ENCODE measurements at places on chromosomes 7 and 10.
A peak's percentile ranks its signal among the peaks of the same experiment; 100 is the strongest.

DNA sequence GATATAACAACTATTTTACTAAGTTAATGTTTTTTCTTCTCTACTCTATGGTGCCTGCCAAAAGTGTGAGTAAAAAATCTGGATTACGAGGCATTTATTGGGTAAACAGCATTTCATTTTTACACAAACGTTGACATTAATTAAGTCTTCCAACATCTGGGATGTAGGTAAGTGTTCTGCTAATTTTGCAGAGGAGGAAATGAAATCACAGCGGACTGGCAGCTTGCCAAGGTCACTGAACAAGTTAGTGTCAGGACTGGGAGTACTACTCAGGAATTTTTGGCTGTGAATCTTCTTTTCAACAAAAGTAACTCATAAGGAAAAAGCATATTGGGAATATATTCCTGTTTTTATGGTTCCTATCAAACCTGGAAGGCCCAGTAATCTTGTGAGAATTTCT lies 612.1 kb upstream of the FZD8 start:
- DNase-seq = no peak

GRCh38 chr10:43680035-43680434 lies 31.4 kb upstream of the ZNF32 start:
- DNase-seq = no peak

DNA sequence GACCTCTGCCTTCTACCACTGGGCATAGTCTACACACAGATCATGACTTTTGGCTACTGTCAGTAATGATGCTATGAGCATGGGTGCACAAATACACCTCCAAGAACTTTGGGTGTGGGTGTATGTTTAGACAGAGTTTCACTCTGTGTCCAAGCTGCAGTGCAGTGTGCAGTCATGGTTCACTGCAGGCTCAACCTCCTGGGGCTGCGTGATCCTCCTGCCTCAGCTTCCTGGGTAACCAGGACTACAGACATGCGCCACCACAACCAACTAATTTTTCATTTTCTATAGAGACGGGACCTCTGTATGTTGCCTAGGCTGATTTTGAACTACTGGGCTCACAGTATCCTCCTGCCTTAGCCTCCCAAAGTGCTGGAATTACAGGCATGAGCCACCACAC lies 194.4 kb downstream of the NSUN6 start:
- no peak for DNase-seq

DNA sequence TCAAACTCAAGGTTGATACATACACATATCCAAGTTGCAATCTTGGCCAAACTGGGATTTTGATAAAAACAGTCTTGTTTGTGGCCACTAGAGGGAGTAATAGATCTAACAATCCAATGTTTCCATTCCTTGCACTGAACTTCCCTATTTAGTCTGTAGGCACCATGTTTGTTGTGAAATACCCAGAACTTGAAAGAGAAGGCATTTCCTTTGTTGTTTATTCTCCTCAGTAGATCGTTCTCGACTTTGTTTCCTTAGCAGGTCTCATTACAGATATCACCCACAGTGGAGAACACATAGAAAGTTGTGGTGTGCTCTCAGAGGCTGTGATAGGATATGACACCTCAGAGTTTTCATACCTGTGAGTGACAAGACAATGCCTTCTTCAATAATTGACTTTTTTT lies 70.3 kb upstream of the MXI1 start:
- DNase-seq = peak; percentile 84

DNA sequence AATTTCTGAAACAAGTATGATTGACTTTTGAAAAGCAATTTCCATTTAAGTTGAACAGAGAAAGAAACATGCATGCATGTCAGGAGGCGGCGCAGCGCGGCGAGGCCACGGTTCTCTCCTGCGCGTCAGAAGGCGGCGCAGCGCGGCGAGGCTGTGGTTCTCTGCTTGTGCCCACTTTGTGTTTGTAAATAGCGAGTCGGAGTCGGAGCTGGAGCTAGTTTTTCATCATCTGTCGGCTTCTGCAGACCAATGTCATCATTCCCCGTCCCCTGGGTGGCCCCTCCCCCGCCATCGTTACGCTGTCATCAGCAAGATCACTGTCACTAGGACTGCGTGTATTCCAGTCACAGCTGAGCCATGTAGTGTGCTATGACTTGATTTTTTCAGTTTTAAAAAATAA lies 49.2 kb downstream of the INPP5A start:
- no peak for DNase-seq

DNA sequence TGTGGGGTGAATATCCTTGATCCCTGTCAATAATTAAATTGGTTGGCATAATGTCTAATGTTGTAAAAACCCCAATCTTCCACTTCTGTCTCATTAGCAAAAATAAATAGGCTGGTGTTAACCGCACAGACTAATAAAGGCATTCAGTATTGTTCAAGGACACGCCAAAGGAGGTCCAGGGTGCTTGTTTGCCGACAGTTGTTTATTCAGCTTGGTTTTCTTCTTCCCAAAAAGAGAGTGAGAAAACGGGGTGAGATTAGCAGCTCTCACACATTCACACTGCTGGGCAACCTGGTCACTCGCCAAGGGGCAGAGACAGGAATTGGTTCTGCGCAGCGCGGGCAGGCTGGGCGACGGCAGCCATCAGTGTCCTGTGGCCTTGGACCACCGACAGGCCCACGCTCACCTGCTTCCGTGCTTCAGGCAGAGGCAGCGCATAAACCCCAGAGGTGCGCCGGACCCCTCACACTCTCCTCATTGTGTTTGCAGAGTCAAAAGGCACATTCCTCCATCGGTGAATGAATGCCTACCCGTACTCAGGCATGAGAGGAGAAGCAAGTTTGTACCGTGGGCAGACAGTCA lies 26.2 kb upstream of the LMBR1 start:
- DNase-seq = no peak

DNA sequence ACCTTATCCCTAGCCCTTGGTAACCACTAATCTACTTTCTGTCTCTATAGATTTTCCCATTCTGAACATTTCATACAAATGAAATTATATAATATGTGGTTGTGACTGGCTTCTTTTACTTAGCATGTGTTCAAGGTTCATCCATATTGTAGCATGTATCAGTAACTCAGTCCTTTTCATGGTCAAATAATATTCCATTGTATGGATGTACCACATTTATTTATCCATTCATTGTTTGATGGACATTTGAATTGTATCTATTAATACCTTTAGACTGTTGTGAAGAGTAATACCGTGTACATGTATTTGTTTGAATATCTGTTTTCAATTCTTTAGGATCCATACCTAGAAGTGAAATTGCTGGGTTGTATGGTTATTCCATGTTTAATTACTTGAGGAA lies 210.2 kb downstream of the BMPER start:
- no peak for DNase-seq

- no peak for DNase-seq
Measured at GRCh38 chr7:50368366-50368765, 63.9 kb downstream of the IKZF1 start.

DNA sequence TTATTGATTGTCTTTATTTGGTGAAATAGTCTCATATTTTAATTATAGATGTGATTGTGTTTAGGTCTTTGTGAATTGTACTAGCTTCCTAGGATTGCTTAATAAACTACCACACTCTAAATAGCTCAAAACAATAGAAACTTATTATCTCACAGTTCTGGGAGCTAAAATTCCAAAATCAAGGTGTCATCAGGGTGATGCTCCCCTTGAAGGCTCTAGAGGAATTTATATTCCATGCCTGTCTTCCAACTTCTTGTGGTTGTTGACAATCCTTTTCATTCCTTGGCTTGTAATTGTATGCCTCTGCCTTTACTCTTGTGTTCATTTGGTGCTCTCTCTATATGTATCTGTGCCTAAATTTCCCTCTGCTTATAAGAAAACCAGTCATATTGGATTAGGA lies 155.3 kb upstream of the AKR1E2 start:
- no peak for DNase-seq

- no peak for DNase-seq
Measured at GRCh38 chr7:22662036-22662435, 65.0 kb upstream of the IL6 start.

- no peak for DNase-seq
Measured at GRCh38 chr7:80725181-80725611, 86.8 kb downstream of the CD36 start.

GRCh38 chr7:32914184-32914583 lies 22.6 kb upstream of the KBTBD2 start:
- no peak for DNase-seq

DNA sequence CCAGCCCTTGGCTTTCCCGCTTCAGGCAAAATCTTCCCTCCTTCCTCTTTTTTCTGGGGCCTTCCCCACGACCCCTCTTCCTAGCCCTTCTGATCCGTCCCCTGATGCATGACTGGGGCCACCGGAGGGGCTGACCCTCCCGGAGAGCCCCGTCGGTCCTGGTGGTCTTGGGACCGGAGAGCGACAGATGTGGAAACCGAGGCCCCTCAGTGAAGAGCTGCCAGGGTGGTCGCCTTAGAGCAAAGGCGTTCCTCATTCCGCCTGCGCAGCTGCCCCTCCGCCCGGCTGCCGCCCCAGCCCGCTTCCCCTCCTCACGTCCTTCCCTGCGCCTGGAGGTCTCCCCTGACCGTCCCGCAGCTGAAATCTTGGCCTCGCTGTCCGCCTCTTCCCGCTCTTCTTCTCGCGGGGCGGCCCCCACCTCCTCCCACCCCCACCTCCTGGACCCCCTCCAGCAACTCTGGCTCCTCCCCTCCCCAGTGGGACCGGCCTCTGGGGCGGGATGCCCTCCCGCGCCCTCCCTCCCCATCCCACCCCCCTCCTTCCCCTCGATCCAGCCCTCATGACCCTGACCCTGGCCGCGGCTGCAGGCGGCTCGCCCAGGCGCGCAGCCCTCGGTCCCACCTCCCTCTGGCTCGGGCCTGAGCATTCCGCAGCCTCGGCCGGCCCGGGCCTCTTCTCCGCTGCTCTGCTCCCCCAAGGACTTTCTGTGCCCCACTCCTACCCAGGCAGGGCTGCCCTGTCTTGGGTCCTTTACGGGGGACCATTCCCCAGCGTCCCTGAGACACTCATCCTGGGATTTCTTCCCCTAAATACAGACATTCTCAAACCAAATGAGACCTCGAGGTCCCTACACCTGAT lies at the start of gene RARRES2:
TSS of gene RARRES2 (minus strand) at position 367 of the 858 bp plus-strand sequence. CDS start 1,020 bp downstream, outside the sequence.
- DNase-seq = no peak

GRCh38 chr7:117069379-117069778 lies 116.1 kb downstream of the ST7 start:
- no peak for DNase-seq

DNA sequence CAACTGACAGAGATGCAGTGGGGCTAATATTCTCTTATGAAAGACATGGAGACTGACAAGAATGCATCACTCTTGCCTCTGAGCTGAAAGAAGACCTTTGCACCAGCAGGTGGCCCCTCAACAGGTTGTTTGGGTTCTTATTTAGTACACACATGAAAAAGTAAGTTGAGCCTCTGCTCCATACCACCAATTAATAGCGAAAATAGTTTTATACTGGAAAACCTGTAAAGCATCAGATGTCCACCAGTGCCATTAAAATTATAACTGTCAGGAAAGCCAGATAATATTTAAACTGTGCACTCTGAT lies 26.3 kb upstream of the FAM13C start:
- DNase-seq = no peak

DNA sequence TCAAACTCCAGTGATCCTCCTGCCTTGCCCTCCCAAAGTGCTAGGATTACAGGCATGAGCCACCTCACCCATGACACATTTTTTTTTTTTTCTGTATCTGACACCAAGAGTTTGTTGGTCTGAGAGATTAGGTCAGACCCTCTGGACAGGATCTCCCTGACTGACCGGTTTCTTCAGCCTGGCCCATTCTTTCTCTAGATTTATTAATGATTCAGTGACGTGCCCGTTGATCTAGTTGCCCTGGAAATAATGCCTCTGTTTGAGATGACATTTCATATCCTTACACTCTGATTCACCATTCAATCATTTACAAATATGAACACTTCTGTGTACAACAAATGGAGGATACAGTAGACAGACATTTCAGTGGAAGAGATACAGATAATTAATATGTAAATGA lies 1.4 kb upstream of the ZNF212 start:
- no peak for DNase-seq

GRCh38 chr7:132666071-132666773 lies 90.0 kb upstream of the PLXNA4 start:
- DNase-seq = no peak

DNA sequence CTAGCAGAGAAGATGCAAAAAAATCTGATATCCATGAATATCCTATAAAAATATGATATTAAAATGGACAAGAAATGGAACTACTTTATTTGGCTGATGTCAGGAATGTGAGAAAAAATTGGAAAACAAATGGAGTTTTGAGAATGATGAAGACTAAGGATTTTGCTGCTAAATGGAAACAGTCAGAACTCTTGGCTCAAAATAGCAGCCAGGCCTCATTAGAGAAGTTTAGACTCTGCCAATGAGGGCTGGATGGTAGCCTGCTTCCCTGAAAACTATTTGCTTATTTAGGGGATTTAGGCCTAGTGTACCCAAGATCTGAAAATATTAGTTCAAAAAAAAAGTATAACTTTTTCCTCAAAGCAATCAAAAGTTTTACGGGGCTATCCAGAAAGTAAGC lies 458.5 kb downstream of the TFEC start:
- no peak for DNase-seq

DNA sequence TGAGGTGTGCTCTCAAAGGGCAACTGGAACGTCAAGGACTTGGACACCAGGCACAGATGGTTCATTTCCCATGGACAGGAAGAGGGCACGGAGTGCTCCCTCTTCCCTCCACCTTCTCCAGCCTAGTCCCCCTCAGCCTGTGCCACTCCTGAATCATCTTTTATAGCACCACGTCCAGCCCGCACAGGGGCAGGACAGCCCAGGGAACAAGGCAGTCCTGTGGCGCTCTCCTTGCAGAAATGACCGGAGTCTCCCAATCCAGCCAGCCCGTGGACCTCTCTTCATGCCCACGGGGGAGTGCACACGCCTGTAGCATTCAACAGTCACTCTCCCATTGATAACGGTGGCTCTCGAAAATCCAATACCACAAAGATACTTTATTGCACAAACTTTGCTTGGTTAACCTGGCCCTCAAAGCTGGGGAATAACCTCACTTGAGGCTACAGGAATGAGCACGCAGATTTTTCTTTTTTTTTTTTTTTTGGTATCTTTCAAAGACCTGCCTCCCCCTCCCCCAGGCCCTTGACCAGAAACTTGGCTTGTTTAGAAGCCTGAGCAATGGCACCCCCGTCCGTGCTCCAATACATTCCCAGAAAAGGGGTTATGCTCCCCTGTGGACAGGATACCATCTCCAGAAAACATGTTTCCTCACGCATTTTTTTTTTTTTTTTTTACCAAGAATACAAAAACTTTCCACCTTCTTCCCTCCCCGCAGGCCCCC lies 733 bp downstream of the PRKCQ start:
- no peak for DNase-seq

- no peak for DNase-seq
Measured at GRCh38 chr10:94085288-94085687, 91.6 kb downstream of the PLCE1 start.

- no peak for DNase-seq
Measured at GRCh38 chr7:150400008-150400787, 21.1 kb downstream of the ZNF775 start.
